ENCODE measurements at places on chromosomes 7 and 10.

DNA sequence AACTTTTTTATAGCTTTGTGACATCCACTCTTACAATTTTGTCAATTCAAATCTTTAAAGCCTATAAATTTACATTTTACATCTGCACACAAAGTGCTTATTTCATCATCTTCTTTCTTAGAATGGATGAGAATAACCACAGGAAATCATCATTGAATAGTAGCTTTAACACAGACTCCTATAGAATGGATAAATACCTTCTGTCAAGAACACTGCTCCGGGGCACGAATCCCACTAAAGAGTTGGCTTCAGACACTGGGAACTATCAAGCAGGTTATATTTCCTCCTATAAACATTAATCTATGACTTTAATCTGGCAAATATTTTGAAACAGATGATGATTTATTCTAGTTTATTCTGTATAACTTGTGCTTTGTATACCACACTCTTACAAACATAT, 269.7 kb upstream of the TPK1 start:
- no peak for DNase-seq

DNA sequence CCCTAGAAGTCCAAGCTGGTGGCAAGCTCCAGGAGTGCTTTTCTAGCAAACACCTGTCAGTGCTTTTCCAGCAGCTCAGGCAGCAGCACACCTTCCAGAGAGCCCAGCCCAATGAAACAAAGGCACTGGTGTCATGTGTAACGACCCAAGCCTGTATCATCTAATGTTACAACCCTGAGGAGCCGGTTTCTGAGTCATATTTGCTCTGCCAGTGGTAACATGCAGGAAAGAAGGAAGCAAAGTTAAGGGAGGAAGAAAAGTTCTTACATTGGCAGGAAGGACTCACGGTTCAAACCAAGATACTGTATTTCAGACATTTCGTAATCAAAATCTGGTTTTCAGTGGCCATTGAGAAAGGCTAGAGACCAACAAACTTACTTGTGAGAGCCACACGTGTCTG, at the start of gene ANKRD22:
Gene ANKRD22, minus strand, starts transcription at position 139 of the 400 bp plus-strand sequence. CDS start 237 bp downstream, outside the sequence.
- DNase-seq = peak; percentile 76

- DNase-seq = peak; percentile 85
These were observed 1.7 kb upstream of the UPP1 start for GRCh38 chr7:48087349-48087748.

- no peak for DNase-seq
These were observed 40.3 kb downstream of the SLC37A3 start for GRCh38 chr7:140358024-140358411.

- no peak for DNase-seq
These were observed 90.7 kb downstream of the LRRC4 start for GRCh38 chr7:127940381-127941160.

GRCh38 chr7:25653384-25653783, 425.1 kb upstream of the NPVF start:
- no peak for DNase-seq

DNA sequence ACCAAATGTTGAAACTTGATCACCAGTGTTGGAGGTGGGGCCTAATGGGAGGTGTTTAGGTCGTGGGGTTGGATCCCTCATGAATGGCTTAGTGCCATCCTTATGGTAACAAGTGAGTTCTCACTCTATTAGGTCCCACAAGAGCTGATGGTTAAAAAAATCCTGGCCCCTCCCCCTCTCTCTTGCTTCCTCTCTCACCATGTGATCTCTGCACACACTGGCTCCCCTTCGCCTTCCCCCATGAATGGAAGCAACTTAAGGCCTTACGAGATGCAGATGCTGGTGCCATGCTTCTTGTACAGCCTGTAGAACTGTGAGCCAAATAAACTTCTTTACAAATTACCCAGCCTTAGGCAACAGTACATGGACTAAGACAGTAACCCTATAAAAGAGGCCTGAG, 62.7 kb downstream of the PPP1R3C start:
- no peak for DNase-seq

Measured in CD14-positive monocyte (primary cell).